HFFc6 (cell line): ENCODE measurements at places on chromosomes 3 and 15.

GRCh38 chr3:65894679-65895453, 143.9 kb downstream of the MAGI1 start:
- peak; percentile 73 for DNase-seq

DNA sequence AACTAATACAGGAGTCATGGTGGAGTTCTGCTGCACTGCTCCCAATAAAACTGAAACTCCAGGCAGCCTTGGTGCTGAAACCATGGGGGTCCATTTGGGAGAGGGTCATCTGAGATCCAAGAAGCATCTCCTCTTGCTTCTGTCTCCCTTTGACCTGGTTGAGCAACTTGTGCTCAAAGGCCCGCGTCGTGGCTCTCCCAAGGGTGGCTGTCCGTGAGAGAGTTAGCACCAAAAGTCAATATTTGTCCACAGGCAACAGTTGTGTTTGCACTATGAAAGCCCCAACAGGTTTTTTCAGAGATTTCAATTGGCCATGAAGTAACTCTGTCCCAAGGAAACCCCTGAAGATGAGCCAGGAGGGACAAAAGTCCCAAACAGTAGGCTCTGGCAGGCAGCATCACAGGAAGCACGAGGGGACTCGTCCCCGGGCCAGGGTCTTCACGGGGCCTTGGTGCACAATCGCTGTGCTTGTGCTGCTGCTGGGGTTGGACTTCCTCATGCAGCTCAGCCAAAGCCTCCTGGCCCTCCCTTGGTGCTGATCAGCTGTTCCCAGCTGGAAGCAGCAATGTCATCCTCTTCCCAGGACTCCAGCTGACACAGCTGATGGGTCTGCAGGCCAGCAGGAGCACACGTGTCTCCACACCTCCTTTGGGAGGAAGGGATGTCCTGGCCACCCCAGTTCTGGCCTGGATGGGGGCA, 39.4 kb upstream of the WNT5A start:
- DNase-seq, result no peak

DNA sequence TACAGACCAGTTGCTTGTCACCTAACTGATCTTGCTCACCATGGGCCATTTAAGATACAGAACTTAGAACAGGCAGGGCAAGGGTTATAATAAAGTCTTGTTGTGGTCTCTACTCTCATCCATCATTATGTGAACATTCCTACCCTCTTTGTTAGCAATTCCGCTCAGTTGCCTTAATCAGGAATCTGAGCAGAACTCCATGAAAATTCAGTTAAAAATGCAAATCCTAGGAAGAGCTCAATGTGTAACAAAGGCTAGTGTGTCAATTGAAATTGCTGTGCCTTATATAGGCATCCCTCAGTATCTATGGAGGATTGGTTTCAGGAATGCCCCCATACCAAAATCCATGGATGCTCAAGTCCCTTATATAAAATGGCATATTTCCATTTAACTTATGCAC, 44.5 kb downstream of the CP start:
- no peak for DNase-seq

GRCh38 chr3:178485756-178486155, 50.5 kb upstream of the KCNMB2 start:
- DNase-seq, result no peak
